ENCODE measurements at places on chromosomes 7 and 10.
A peak's percentile ranks its signal among the peaks of the same experiment; 100 is the strongest.

DNA sequence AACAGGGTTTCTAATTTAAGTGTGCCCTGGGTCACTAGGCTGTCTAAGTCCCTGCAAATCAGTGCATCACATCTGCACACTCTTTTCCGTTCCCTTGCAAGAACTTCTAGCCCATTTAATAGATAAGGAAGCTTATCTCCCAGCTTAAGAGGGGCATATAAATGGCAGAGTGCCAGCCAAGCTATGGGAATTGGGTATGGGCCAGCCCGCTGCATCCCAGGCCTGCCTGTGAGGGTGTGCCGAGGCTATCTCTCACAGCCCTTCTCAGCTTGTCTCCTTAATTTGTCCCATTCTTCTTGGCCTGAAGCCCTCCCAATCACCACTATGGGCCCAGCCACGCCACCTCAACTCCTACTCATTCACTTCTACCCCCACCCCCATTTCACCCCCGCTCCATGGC lies 14.7 kb downstream of the AQP1 start:
- no peak for DNase-seq

- DNase-seq, result no peak
Measured at GRCh38 chr7:159118623-159119022, 26.0 kb downstream of the VIPR2 start.

- DNase-seq, result no peak
Measured at GRCh38 chr7:97024209-97025129, at the start of gene DLX5. Gene DLX5, minus strand, starts transcription at chr7:97024831. Its CDS starts 208 bp downstream, at chr7:97024623.

- DNase-seq, result peak; percentile 15
Measured at GRCh38 chr7:44309271-44310091, 15.9 kb downstream of the CAMK2B start.

- no peak for DNase-seq
Measured at GRCh38 chr7:129896568-129897382, 56.0 kb downstream of the UBE2H start.

- no peak for DNase-seq
Measured at GRCh38 chr7:26332698-26333097, 41.0 kb downstream of the SNX10 start.

DNA sequence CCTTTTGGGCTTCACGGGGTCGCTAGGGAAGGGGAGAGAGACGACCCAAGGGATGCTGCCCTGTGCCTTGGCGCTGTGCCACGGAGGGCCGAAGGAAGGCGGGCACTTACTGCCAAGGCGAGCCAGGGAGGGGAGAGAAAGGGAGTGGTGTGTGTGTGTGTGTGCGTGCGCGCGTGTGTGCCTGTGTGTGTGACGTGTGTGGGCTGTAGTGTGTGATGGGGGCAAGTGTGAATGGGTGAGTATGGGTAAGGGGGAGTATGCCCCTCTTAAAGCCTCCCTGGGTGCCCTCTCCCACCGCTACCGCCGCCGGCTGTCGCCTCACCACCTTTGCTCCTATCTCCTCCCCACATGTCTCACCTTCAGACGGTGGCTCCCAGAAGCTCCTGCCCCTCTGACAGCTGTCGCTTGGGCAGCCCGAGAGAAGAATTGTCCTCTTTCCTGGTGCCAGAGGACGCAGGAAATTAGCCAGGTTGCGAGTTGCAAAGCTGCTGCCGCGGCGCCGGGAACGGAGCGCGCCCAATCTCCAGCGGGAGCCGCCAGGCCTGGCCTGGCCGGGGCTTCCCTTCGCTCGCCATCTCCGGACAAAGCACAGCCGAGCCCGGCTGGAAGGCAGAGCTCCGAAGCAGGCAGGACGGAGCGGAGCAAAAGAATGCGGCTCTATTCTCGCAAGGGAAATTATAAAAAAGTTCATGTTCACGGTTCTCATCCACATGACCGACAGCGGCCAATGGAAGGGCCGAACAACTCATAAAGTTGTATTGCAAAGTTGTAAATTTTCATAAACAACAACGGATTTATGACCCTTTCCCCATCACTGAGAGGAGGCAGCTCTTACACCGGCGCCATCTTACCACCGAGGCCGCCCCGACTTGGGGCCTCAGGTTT lies at the start of gene HOXA3:
Gene HOXA3, minus strand, starts transcription at position 653 of the 885 bp plus-strand sequence. CDS start 41,943 bp downstream, outside the sequence.
- DNase-seq, result no peak

- no peak for DNase-seq
Measured at GRCh38 chr7:81053623-81054022, 134.8 kb upstream of the SEMA3C start.

DNA sequence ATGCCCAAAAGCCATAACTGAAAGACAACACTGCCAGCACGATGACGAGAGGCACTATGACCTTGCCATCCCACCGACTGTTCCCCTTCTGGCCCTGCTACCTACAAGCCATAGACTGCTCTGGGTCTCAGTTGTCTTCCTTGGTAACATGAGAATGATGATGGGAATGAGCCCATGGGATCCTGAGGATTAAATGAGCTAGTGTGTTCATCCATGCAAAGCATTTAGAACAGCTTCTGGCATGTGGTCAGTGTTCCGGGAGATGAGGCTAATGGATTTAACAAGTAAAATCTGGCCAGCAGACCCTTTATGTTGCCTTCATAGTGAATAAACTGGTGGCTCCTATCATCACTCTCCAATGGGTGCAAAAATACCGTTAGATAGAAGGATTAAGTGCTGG lies 62.4 kb upstream of the WDR11 start:
- no peak for DNase-seq

- no peak for DNase-seq
Measured at GRCh38 chr7:473870-474604, 45.6 kb downstream of the PDGFA start.

- DNase-seq, result no peak
Measured at GRCh38 chr7:80825499-80825898, 93.4 kb downstream of the SEMA3C start.

- DNase-seq, result no peak
Measured at GRCh38 chr7:4124556-4125477, 557.3 kb upstream of the FOXK1 start.

GRCh38 chr7:100691676-100692577 lies 2.1 kb downstream of the GIGYF1 start:
- DNase-seq, result peak; percentile 82

DNA sequence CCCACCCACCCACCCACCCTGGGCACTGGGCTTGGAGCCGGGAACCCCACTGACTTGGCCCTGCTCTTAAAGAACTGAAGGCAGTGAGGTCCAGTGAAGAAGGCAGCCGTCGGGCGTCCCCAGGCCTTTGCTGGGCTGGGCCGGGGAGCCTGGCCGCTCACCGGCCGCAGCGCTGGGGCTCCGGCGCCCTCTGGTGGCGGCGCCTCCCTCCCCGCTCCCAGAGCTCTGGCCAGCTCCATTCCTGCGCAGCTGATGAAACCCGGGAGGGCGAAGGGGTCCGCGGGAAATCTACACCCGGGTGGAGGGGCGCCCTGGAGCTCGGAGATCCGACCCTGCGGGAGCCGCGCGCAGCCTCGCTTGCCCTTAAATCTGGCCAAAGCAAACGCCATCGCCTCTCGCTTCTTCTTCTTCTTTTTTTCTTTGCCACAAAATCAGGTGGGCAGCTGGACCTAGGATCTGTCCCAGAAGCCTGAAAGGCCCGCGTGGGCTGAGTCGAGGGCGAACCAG lies 1.7 kb upstream of the CXCL12 start:
- no peak for DNase-seq

GRCh38 chr10:7192831-7193361 lies 217.9 kb downstream of the SFMBT2 start:
- peak; percentile 28 for DNase-seq

- DNase-seq, result no peak
Measured at GRCh38 chr7:141511316-141511675, 39.9 kb upstream of the AGK start.
